ENCODE measurements at places on chromosomes 5 and 9.
A peak's percentile ranks its signal among the peaks of the same experiment; 100 is the strongest.

GRCh38 chr5:131532031-131532640 is 102.9 kb downstream of the RAPGEF6 start:
- no peak for DNase-seq

GRCh38 chr5:74648835-74649293 is 8.3 kb upstream of the ENC1 start:
- DNase-seq = no peak

DNA sequence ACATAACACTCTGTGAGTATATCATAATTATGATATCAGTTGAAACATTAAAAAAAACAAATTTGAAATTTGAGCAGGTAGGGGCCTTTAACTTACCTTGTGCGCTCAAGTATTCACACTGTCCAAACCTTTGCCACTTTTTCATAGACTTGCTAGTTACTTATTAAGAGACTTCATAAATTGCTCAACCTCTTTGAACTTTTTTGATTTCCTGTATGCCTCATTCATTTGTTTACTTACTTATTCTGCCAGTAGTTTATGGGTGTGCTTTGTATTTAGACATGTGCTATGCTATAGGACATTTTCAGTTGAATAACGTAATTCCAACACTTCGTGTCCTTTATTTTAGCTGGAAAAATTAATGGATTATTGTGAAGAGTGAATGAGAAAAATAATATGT is 204.8 kb downstream of the HCN1 start:
- DNase-seq = no peak

- DNase-seq = no peak
Observed at GRCh38 chr5:135097390-135097789, 63.4 kb upstream of the PITX1 start.

DNA sequence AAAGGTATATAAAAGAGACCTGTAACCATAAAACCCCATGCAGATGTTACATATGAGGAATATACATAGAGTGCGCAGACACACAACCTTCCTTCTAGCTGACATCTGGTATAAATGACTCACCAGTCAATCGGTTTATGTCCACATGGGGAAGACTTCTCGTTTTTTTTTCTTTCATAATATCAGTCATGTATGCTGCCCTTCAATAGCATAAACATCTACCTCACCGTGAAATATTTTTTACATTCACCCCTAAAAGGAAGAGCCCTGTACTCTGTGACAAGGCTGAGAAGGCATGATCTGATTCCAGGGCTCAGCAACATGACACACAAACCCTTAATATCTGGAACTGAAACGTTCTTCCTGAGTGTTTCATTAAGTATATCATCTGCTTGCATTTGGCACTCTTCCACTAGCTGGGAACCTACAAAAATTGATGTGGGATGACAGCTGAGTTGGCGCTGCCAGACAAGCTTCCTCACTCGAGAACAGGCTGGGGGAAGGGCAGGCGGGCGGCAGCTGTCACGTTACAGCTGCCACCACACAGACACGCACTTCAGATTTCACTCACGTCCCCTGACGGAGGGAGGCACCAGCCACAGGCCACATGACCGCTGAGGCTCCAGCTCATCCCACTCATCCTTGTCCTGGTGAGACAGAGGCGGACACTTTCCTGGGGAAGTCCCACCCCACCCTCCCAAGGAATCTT is 74.2 kb downstream of the SHB start:
- no peak for DNase-seq

DNA sequence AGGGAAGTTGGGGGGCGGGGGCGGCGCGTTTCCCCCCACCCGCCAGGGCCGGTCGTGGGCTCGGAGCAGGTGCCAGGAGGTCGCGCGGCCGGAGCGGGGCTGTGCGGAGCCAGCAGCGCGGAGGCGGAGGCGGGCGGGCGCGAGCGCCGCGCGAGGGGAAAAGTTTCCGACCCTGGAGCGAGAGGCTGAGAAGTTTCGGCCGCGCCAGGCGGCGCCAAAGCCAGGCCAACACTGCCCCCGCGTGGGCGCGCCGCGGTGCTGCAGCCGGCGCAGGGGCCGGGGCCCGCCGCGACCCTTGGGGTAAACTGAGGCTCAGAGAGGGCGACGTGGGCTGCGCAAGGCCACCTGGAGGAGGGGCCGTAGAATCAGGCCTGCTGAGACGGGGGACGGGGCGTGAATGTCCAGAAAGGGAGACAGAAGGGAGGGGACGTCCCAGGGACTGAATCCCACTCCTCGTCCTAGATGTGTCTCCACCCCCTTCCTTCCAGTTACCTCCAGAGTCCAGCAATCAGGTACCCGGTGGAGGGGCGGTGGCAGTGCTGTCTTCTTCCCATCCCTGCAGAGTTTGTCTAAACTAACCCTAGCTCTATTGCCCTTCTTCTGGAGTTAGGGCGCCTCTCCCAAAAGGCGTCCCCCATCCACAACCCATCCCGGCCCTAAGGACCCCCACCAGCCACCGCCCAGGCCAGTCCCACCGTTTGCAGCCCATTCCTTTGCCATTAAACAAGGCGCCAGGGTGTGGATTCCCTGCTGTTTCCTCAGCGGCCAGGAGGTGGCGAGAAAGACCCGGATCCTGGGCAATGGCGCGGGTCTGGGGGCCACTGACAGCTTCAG is 10.2 kb downstream of the C9orf50 start:
- DNase-seq = peak; percentile 59

DNA sequence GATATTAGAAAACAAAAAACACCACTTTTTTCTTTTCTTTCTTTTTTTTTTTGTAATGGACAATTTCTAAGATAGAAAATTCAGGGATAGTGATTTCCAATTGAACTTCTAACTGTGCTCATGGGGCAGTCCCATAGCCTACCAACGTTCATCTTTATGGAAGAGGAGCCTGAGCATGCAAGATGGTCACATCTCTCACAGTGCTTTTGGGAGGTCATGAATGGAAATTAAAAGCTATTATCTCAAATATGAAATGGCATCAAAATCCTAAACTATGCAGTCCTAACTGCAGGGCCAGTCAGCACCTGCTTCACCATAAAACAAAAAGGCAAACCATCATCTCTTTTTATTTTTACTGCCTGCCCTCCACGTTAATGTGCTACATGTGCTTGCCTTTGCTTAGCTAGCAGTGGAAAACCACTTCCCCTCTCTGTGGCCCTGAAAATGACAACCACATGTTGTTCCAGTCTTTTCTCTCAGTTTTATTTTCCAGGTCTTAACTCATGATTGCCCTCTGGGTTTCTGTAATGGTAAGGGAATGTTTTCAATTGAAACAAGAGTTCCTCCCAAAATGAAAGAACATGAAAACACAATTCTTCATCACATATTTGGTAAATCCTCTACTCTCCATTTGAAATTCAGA is 16.7 kb downstream of the IFNB1 start:
- no peak for DNase-seq

DNA sequence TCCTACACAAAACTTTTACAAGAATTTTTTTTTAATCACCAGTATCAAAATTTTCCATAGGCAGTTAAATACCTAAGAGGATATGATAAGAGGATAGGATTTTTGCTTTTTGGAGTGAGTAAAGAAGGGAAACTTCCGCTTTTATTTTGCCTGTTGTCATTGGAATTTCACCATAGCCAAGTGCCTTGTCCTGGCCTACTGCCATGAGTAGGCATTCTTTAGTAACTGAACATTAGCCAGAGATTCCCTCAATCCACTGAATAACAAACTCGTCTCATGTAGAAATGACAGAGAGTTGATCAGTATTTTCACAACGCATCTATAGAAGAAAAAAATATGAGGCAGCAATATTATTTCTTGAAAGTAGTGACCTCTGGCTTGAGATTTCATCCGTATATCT is 289.6 kb upstream of the ADAMTSL1 start:
- no peak for DNase-seq

GRCh38 chr5:138949223-138949574 is 74.1 kb upstream of the LRRTM2 start:
- DNase-seq = no peak

DNA sequence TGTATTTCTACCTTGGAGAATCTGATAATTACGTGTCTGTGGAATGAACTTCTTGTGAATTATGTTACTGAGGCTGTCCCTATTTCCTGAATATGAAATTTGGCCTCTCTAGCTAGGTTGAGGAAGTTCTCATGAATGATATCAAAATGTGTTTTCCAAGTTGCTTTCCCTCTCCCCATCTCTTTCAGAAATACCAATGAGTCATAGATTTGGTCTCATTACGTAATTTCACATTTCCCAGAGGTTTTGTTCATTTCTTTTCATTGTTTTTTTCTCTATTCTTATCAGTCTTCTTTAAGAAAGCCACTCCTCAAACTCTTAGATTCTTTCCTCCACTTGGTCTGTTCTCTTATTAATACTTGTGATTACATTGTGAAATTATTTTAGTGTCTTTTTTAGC is 923.8 kb upstream of the CDH9 start:
- no peak for DNase-seq

DNA sequence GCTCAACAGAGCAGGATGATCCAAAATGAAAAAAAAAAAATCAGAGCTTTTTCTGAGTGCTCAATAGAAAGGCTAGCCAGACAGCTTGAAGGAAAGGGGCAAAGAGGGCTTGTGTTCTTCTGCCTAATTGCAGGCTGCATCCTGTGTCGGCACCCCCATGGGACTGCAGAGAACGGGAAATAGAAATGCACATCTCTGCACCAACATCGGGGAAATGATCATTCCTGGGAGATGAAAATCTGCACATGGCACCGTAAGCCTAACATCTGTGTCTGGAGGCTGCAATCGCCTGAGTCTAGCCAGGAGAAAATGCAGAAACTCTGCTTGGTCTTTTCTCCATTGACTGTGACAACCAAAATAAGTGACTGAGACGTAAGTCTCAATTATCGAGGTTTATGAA is 243.9 kb downstream of the ICE1 start:
- no peak for DNase-seq

Data from stimulated activated CD8-positive, alpha-beta memory T cell treated with anti-CD3 and anti-CD28 coated beads, Interleukin-15, amount 100 ng/mL, for 1 hour (primary cell).